Mesenchymal stem cell (in vitro differentiated cells and primary cell): ENCODE measurements at places on chromosomes 1 and 21.

DNA sequence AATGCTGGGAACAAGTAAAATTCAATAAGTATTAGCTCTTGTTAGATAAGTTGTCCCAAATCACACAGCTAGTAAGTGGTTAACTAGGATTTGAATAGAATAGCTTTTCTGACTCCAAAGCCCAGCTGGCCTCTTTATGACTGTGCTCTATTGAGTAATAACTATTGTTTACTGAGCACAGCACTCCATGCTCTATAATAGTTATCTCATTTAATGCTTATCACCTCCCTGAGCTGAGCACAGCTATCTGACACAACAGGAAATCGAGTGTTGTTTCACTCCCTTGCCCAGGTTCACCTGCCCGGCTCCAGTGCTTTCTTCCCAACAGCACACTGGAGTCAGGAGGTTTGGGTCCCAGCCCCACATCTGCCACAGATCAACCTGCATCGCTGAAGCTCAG is 38.8 kb upstream of the STMN1 start:
- DNase-seq = peak; percentile 38
- no peak overlapping the region for H3K4me3 ChIP-seq
- no peaks in the 10 kb centered on the region for H3K36me3 ChIP-seq
- no peak overlapping the region for H3K27ac ChIP-seq

DNA sequence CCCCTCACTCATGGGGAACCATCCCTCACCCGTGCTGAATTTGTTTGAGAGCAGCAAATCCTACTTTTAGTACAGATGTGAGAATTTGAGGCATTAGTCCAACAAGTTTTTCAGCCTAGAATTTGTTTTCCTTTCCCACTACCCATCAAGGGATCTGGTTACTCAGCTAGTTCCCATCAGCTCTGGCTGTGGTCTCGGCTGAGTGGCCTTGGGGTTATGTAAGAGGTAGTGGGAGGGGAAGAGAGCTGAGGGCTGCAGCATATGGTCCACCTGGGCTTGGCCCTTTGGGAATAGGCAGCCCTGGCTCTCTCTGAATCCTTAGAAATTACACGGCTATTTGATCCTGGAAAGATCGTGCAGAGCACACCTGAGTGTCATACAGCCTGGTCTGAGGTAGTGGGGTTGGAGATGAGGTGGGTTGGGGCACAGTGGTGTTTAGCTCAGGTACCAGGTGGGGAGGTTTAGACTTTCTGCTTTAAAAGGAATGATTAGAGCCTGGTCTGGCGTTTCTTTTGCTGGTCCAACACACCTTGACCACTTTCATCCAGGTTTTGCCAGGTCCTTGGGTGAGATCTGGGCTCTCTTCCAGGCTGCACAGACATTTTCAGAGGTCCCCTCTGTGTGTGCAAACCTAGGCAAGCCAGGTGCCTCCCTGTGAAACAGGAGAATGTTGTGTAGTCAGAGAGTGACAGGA is 4.2 kb downstream of the GSTM4 start:
- H3K27me3 ChIP-seq = no peaks in the 10 kb centered on the region
- peaks cover 27% of the 10 kb centered on the region for H3K4me1 ChIP-seq
- peaks cover 7% of the 10 kb centered on the region for H3K36me3 ChIP-seq
- no peak for DNase-seq

- no peak overlapping the region for H3K4me3 ChIP-seq
- no peak overlapping the region for H3K27ac ChIP-seq
- no peaks in the 10 kb centered on the region for H3K4me1 ChIP-seq
- H3K27me3 ChIP-seq = no peaks in the 10 kb centered on the region
Measured at GRCh38 chr1:191851799-191852595, 306.3 kb upstream of the RGS18 start.

DNA sequence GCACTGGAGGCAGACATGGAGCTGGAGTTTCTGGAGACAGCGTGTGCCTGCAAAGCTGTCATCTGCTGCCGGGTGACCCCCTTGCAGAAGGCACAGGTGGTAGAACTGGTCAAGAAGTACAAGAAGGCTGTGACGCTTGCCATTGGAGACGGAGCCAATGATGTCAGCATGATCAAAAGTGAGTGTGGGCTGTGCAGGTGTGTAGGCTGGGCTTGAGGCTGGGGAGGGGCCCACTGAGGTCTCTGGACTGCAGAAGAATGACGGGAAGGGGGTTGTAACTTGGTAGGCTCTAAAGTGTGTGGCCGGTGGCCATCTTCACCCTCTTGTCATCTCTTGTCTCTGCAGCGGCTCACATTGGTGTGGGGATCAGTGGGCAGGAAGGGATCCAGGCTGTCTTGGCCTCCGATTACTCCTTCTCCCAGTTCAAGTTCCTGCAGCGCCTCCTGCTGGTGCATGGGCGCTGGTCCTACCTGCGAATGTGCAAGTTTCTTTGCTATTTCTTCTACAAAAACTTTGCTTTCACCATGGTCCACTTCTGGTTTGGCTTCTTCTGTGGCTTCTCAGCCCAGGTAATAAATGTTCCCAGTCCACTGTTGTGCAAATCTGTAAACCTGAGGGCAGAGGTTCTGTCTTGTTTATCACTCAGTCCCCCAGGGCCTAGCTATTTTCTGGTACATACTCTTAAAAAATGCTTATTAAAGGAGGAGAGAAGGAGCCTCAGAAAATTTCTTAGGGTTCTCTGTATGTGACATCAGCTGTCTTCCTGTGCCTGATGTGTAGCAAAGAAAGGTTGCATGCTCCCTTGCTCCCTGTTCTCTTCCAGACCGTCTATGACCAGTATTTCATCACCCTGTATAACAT is 19.9 kb downstream of the ATP8B2 start:
- no peak overlapping the region for H3K27ac ChIP-seq
- no peaks in the 10 kb centered on the region for H3K27me3 ChIP-seq
- H3K4me1 ChIP-seq = peaks cover 5% of the 10 kb centered on the region
- H3K36me3 ChIP-seq = peaks cover 96% of the 10 kb centered on the region
- H3K4me3 ChIP-seq = no peak overlapping the region

DNA sequence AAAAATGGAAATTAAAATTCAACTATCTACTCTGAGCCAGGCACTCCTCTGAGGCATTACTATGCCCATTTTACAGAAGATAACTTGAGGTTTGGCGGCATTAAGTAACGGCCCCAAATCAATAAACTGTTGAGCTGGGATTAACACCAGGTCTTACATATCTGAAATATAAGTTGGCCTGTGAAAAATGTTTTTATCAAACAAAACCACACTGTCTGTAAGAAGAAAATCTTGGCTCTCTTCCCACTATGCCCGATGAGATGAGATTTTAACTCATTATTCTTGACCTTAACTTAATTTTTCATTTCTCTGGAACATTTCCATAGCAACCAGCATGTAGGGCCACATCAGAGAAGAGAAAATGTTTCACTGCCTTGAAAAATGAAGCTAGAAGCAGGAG is 21.8 kb downstream of the RC3H1 start:
- no peak overlapping the region for H3K27ac ChIP-seq
- peaks cover 7% of the 10 kb centered on the region for H3K4me1 ChIP-seq
- no peak for DNase-seq
- H3K4me3 ChIP-seq = no peak overlapping the region
- H3K36me3 ChIP-seq = no peaks in the 10 kb centered on the region
